ENCODE measurements at places on chromosomes 4 and X.

DNA sequence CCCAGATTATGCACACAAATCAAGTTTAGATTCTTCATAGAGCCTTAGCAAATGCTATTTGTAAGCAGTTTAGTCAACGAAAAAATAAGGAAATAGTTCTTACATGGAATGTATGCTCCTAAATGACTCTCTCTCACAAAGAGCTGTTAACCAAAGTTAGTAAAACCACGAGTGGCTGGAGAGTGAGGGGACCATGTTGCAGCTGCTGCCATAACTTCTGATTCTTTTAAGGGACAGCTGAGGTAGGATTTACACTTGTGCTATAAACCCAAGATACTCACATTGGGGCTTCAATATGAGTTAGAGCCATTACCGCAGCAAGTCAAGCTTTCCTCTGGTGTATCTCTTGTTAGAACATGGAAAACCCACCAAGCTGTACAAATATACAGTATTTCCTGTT lies 2.7 kb downstream of the DOCK11 start:
- no peak for ATAC-seq

- peak; percentile 30 for ATAC-seq
Measured at GRCh38 chrX:115912372-115912897, 258.1 kb upstream of the AGTR2 start.

DNA sequence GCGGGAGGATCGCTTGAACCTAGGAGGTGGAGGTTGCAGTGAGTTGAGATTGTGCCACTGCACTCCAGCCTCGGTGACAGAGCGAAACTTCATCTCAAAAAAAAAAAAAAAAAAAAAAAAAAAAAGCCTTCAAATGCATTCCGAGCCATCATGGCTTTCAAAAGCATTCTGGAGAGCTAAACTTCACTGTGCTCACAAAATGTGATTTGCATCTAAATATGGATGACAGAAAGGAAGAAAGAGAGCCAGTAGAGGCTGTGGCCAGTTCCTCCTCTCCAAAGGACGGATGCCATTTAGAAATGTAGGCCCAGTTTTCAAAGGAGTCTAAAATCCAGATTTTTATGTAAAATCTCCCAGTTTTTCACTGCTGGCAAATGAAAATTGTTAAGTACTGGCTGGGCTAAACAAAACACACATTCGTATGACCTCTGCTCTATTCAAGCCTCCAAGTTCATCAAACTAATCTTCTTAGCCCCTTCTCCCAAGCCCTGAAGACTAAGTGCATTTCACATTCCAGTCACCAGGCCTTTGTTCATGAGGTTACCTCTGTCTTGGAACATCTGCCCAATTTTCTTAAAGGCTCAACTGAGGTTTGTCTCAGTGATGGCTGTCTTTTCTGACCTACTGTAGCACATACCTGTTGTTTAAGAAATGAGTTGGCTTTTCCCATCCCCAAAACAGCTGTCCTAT lies 22.0 kb downstream of the SLC25A43 start:
- ATAC-seq: no peak

DNA sequence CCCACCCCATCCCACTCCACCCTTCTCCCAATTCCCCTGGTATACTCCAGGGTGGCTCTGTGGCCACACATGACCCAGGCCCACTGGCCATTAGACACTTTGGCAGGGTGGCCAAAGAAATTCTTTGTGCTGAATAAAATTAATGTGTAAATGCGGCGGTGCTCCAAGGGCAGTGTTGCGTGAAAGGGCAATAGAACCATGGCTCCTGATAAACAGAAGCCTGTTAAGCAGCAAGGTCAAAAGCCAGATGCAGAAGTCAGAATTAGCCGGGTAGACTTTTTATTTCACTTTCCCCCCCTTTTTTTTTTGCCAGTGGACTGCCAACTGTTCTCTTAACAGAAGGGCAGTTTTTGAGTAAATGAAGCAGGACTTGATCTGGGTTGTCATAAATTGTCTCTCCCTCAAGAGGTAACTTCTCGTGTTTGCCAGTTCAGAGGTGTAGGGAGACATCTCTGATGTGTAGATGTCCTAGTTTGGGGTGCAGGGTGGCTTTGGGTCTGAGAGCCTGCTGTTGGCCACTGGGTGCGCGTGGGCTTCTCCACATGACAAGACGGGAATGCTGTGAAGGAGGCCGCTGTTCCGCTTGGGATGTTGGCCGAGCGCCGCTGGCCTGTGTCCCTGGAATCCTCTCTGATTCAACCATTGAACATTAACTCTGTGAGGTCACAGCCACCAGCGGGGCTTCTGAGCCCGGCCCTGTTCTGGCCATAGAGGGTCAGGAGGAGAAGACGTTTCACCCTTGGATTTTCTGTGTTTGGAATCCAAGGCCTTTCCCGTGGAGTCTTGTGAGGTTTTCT lies 139.5 kb downstream of the TBL1X start:
- ATAC-seq: no peak

DNA sequence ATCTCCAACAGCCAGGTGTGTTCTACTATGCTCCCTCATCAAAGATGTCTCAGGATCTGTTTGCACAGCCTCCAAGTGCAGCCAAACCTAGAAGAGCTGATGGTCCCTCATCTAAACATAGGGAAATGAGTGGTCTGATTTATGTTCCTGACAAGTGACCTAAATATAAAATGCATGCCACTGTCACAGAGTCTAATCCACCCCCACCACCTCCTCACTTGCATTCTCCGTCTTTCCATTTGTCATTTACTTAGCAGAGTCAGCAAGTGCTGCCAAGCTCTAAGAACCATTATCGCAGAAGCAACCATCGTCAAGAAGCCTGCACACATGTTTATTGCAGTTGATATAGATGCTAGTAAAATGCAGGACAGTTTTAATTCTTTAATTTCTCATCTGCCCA lies 33.1 kb upstream of the VCX3A start:
- ATAC-seq: no peak

GRCh38 chrX:148815218-148815961 lies 315.0 kb downstream of the AFF2 start:
- ATAC-seq: no peak

DNA sequence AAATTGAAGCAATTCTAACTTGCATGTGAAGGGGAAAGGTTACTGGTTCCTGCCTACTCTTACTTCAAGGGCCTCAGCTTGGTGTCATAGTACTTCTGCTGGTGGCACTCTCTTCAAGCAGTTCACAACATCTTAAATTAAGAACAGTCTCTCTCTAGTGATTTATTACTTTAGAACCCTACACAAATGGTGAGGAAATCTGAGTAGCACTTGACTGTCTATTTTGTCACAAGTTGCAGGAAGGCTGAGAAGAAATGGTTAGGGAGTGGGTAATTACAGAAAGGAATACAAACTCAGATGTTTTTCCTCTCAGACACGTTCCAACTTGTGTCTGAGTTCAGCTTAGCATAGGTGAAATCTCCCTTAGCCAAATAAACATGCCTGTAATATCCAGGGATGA lies 242.3 kb upstream of the GRIA3 start:
- ATAC-seq: no peak

- peak; percentile 59 for ATAC-seq
Measured at GRCh38 chrX:124238268-124238667, 94.2 kb upstream of the TEX13D start.

- ATAC-seq: no peak
Measured at GRCh38 chr4:75005727-75006126, 72.8 kb downstream of the PARM1 start.

GRCh38 chrX:15391850-15392249 lies 7.6 kb upstream of the VEGFD start:
- ATAC-seq: no peak

GRCh38 chr4:10069075-10069642 lies 47.4 kb downstream of the WDR1 start:
- no peak for ATAC-seq

GRCh38 chr4:102405821-102406401 lies 60.6 kb upstream of the SLC39A8 start:
- ATAC-seq: no peak

DNA sequence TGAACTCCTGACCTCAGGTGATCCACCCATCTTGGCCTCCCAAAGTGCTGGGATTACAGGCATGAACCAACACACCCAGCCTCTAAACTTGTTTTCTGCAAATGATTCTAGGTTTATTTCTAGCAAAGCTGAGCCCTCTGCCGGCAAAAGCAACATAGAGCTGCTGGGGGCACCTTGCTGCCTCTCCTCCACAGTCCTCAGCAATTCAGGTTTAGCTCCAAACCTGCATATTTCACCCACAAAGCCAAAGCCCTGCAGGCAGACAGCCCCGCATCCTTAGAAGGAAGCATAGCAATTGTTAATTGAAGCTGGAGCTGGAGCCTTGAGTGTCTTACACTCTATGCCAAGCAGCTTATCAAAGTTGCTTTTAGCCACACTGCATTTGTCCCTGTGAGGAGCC lies 24.9 kb upstream of the OCIAD2 start:
- no peak for ATAC-seq

DNA sequence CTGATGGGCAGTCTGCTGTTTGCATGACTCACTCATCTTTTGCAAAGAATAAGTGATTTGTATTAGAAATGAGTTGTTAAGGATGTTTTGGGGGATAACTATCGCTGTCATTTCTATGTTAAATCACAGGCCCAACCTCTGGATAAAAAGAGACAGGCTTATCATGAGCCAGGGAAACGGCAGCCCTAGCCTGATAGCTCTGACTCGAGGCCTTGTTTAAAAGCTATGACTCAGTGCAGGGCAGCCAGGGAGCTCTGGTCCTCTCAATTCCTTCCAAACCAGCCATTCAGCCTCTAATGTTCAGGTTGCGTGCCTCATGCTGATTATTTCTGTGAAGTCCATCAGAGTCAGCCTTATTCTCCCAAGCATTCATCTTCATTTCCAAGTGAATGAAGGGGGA lies 305.9 kb upstream of the HAND2 start:
- no peak for ATAC-seq

DNA sequence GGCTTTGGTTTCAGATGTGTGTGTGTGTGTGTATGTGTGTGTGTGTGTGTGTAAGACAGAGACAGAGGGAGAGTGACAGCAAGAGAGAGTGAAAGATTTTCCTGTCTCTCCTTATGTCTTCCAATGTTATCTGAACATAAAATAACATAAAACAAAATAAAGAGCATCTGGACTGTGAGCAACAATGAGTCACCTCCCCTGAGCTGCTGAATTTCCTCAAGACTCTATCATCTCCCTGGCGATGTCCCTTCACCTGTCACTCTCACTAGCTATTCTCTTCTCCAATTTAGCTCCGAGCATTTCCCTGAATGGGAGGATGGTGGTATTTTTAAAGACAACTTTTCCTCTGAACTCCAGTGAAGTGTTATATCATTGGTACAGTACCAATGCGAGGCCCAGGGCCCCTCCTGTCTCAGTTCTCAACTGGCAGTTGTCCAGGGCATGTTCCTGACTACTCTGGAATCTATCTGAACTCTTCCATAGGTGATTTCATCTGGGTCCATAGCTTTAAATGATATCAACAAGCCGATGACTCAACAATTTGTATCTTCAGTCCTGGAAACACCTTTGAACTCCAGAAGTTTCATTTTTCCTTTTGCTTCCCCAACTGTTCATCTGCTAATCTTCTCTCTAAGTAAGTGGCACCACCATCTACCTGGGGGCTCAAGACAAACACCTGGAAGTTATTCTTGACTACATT lies 195.0 kb upstream of the CLNK start:
- no peak for ATAC-seq

- no peak for ATAC-seq
Measured at GRCh38 chrX:119303137-119303536, 67.1 kb downstream of the PGRMC1 start.

- no peak for ATAC-seq
Measured at GRCh38 chr4:8516996-8517550, 63.1 kb upstream of the GPR78 start.

GRCh38 chr4:165217325-165217724 lies 10.0 kb downstream of the KLHL2 start:
- ATAC-seq: no peak

DNA sequence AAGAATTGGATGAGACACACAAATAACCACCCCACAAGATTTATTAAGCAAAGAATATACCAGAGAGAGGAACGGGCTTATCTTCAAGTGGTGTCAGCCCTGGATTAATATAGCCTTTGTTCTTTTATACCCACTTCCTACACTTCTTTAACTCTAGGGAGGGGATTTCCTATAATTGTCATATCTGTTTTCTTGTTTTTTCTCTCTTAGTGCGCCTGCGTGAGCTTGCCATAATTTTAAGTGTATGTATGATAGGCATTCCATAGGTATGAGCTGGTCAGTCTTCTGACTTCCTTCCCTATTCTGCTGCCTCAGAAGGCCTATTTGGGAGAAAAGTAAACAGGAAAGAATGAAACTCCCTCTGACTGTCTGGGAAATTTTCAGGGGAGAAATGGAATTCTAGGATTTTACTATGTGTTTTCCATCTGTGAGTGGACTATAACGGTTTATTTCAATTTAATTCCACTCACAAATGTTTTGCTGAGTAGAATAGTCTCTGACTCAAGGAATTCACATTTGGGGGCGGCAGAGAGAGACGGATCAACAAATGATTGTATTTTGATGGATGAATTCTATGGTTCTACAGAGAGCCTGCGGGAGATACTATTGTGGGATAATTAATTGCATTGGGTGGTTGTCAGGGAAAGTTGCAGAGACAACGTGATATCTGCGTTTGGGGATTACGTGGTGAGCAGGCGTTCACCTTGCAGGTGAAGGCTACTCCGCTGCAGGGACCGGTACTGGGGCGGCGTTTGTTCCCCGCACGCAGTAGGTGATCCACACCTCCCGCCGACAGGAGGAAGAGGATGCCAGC lies 626 bp upstream of the CEP135 start:
- ATAC-seq: peak; percentile 49

DNA sequence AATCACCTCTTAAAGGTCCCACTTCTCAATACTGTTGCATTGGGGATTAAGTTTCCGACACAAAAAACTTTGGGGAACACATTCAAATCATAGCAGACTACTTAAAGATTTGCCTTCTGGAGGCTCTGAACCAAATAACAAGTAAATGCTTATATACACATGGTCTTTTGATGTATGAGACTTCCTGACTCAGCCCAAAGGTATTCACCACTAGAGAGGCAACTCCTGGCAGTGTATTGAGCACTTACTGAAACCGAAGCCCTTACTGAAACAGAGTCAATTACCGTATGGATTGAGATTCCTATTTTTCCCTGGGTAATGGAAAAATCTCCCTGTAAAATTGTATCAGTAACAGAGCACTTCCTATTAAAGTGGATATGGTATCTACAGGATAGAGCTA lies 45.4 kb downstream of the ZCCHC13 start:
- no peak for ATAC-seq

DNA sequence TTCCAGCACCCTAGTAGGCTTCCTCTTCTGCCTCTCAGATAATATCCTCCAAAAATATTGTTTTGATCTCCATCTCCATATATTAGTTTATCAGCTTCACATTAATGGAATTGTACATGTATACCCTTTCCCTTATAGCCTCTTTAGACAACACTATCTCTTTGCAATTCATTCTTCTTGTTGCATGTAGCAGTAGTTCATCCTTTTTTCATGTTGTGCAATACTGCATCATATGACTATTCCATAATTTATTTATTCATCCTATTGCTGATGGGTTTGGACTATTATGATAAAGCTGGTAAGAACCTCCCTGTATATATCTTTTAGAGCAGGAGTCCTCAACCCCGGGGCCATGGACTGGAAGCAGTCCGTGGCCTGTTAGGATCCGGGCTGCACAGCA lies 148.2 kb upstream of the FAT1 start:
- ATAC-seq: no peak

DNA sequence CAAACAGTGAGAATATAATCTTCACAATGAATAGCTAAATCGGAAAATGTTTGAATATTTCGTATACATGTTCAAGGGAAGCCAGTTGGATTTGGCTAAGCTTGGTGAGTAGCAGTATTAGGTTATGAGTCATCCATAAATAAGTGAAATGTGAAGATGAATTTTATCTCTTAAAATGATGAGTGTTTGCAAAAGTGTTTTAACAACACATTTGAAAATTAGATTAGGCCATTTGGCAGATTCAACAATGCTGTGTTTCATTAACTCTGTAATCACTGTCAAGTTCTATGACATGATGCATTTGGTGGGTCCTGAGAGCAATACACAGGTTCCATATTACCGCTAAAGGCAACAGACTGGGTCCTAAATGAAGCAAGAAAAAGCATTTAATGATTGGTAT lies 301.9 kb upstream of the PRPS2 start:
- no peak for ATAC-seq

Data from activated CD4-positive, CD25-positive, alpha-beta regulatory T cell treated with anti-CD3 and anti-CD28 coated beads, Interleukin-2, amount 50 U/mL, for 24 hours (primary cell).